Suppressor macrophage treated with lipopolysaccharide for 4 hours (primary cell): ENCODE measurements at places on chromosomes 12 and 14.

DNA sequence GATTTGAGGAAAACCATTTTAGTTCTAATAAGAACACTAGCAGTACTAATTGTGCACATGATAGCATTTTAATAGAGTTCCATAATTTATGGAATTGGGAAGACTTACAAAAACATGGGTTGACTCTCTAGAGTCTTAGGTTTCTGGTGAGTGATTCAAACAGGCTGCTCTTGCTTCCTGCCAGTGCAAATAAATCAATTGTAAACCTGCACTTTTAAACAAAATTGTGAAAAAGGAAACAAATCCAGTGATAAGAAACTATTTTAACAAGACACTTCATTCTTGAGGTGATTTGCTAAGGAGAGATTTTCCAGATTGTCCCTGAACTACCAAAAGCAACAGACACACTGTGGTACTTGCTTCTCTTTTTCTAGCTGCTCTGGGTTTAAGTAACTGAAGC lies 112.2 kb downstream of the CACNA1C start:
- DNase-seq, result no peak

DNA sequence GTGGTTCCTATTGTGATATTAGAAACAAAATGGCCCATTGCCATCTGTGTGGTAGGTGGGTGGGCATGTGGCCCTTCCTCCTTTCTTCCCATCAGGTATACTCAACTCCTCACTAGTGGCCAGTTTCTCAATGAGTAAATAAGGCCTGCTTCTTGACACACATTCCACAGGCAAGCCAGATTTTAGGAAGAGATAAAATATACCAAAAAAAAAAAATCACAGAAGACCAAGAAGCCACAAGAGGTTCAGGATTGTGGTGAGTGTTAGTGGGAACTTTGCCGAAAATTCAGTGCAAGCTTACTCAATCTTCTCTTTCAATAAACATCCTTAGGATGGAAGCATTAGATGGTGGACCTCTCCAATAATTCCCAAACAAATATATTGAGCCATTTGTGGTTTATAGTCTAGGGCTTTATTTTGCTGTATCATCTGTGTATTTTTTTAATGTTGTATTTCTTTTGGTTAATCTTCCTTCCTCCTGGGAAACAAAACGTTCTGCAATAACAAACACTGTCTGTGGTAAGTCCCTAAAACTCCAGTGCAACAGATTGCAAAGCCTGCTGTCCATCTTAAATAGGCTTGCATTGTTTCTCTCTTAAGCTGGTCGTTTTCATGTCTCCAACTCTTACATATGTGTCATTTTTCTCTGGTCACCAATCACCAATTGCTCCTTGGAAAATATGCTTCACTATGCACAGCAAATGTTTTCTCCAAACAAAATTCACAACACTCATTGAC lies 289.9 kb upstream of the KITLG start:
- DNase-seq, result no peak

DNA sequence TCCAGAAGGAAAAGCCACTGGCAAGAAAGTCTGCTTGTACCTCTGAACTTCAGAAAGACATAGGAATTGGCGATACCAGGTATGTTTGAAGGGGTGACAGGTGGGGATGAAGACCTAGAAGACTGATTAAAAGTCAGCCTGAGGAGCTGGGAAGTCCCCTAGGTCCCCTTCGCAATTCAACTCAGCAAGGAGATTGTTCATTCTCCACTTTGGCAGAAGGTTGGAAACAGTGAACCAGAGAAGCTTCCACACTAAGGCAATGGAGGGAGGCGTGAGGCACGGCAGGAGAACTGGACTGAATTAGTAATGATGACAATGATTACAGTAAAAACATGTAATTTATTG lies 240.3 kb upstream of the TMPO start:
- no peak for DNase-seq

DNA sequence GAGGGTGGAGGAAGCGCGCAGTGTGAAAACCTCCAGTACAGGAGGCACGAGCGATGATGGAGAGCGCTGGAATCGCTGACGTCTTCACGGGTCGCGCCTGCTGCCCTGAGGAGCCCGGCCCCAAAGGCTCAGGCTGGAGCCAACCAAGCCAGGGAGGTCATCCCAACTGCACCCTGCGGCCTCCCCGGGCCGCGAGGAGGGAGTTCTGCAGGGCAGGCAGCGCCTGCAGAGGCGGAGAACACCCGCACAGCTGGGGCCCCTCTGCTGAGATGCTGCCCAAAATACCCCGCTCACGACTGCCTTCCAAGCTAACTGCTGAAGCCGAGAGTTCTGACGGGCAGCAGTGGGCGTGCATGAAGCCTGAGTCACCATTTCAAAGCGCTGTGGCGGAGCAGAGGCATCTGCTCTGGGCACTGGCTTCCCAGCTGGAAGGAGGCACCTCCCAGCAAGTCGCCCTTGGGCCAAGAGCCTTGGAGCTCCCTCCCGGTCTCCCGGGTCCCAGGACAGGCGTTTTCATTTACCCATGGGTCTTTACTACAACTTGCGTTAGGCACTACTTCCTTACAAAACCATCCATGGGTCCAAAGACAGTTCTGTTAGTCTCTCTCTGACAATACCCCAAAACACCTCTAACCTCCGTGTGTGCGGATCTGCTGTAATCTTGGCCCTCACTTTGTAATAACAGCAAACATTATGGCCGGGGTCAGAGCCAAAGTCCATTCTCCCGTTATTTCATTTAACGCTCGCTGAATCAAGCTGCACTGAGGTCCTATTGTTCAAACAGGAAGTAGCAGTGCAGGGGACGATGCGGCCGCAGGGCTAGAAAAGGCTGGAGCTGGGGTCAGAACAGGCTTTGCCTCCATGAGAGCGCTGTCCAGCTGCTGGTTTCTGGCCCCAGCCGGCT lies 60.1 kb upstream of the RIMBP2 start:
- DNase-seq, result peak; percentile 68

DNA sequence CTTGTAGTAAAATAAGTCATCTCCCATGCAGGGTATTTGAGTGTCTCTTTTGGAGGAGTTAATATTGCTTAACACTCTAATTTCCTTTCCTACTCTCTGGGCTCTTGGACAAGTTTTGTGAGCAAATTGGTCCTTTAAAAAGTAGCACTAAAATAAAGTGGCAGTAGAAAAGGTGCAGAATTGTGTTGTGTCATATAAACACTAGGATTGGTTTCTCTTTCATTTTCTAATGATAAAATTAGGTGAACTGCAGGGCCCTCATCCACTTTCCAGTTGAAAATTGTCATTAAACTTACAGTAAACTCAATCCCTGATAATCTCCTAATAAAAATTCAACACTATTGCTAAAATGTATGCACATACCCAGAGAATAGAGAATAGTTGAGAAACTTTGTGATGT lies 42.6 kb upstream of the REP15 start:
- DNase-seq, result no peak

DNA sequence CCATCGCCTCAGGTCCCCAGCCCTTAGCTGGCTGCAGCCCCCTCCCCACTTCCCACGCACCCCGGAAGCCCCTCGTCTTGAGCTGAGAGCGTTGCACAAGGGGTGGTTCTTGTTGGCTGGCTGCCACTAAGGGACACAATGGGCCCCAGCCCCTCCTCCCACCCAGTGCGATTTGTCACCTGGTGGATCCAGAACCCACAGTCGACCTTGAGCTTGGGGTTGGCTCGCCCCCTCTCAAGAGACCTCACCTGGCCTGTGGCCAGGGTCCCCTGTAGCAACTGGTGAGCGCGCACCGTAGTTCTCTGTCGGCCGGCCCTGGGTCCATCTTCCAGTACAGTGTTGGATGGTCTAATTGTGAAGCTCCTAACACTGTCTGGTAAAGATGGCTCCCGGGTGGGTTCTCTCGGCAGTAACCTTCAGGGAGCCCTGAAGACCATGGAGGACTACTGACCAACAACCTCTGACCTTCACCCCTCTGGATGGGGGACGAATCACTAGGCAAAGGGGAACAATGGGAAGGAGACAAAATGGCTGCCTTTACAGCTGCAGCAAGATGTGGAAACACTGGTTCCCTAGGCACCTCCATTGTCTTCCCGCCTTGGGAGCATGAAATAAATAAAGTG lies 6.6 kb downstream of the PHB2 start:
- DNase-seq, result no peak

DNA sequence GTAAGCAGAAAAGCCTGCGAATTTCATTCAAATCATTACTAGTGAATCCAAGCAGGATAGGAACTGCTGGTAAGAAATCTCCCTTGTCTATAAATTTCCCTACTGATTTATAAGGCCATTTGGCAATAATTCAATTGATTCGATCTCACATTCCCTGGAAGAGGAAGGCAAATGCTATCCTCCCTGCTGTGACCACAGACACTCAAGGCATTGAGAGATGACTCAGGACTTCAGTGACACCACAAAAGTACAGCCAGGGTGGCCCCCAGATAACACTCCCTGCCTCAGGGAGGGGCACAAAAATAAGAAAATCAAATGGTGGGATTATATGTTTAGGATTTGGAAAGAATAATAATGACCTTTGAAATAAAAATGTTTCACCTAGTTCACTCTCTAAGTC lies 162.7 kb downstream of the GRIP1 start:
- peak; percentile 37 for DNase-seq

DNA sequence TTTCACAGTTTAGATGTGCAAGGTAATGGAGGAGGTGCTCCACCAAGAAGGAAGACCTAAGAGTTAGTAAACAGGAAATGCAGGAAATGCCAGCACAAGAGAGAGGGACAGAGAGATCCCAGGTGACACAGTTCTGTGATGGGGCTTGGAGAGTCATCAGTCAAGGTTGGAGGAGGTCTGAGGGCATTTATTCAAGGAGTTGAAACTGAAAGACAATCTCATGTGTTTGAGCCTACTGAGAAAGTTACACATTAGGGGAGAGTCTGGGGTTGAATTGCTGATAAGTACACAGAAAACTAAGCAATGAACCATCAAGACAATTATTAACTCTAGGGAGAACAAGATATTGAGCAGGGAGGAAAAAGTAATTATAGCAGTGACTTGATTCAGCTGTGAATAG lies 138.5 kb downstream of the ANO6 start:
- no peak for DNase-seq

- DNase-seq, result no peak
Observed at GRCh38 chr12:19804737-19805136, 365.4 kb downstream of the AEBP2 start.

DNA sequence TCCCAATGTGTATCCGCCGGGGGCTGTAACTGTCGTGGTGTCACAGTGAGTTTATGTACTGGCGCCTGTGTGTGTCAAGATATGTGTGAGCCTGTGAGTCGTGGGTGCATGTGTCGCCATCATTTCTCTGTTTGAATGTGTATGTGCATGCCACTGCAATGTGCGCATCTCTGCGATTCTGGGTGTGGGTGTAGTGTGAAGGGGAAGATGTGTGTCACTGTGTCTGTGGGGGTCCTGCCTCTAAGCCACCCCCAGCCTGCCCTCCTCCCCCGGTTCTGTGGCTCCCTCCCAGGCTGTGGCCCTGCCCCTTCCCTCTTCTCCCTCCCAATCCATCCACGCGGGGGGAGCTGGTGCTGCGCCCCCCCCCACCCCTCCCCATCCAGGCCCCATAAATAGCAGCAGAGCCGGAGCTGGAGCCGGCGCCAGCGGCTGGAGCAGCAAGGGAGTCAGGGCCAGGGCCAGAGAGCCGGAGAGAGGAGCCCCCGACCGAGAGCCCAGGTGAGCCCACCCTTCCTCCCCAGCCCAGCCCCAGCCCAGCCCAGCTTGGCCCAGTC lies at the start of gene CPNE6:
Gene CPNE6 (plus strand): TSS at position 419 of the 554 bp plus-strand sequence. CDS start 1,375 bp downstream, outside the sequence.
- DNase-seq, result no peak

DNA sequence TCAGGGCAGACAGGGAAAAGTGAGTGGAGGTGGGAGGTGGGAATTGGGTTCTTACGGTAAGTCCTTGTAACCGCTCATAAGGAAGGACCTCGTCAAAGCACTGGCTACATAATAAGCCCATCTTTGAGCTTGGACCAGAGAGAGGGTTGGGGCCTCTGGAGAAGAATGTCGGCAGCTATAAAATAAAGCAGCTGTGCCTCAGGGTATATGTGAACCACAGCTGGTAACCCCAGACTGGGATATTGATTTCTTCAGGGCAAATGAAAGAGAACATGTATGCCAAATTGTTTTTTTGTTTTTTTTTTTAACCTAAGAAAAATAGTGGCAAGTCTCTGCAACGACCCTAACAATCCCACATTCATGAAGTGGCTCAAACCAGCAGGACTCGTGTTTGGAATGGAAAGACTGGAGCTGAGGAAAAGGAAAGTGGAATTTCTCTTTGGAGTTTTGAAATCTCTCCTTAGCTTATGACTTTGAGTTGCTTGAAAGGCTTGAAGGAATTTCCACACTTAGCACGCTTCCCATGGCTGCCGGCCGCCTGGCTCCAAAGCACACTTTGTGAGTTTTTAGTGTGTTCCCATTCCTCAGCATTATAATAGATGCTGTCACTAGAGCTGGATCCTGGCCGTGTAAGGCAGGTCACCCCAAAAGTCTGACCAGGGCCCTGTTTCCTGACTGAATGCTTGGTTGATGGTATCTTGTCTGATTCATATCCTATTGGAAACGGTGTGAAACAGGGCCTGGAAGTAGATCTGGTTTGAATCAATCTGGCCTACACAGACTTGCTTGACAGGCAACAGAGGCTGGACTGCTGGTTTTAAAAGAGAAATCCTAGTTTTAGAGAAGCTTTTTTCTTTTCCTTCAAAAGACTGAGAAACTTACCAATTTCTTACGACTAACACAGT lies 244.7 kb downstream of the MSRB3 start:
- no peak for DNase-seq

DNA sequence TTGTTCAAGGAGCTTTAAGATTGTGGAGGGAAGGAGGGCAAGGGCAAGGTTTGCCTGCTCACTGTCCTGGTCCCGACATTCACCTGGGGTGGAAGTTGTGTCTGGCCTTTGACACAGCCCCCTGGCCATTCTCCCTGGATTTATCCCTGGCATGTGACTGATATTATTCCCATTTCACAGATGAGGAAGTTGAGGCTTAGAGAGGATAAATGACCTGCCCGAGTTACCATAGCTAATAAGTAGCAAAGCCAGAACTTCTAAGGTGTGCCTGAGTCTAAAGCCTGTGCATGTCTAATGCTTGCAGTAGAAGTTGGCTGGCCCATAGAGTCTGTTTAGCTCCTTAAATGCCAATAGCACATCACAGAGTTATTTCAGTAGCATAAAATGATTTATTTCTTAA lies 720 bp upstream of the FGF6 start:
- DNase-seq, result no peak
